ENCODE measurements at places on chromosomes 5 and 9.

GRCh38 chr5:116872486-116872885 is 297.9 kb upstream of the SEMA6A start:
- no peak for DNase-seq

DNA sequence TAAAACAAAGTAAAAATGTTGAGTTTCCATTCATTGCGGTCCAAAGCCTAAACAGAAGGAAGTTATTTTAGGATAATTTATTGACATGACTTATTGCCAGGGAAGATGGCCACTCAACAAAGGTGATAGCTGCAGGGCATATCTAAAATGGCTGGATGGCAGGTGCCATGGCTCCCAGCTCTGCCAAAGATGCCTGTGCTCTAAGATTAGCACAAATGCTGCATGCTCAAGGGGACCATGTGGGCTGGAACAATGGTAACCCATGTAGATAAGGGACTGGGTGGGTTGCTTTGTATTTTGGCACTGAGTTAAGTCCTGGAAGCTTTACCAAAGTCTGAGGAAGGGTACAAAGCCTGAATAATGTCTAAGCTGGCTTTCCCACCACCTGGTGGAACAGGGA is 95.5 kb upstream of the IFNK start:
- no peak for DNase-seq

GRCh38 chr5:175129619-175130018 is 314.4 kb downstream of the DRD1 start:
- DNase-seq = peak; percentile 3

GRCh38 chr5:119537704-119538103 is 85.4 kb downstream of the HSD17B4 start:
- no peak for DNase-seq

DNA sequence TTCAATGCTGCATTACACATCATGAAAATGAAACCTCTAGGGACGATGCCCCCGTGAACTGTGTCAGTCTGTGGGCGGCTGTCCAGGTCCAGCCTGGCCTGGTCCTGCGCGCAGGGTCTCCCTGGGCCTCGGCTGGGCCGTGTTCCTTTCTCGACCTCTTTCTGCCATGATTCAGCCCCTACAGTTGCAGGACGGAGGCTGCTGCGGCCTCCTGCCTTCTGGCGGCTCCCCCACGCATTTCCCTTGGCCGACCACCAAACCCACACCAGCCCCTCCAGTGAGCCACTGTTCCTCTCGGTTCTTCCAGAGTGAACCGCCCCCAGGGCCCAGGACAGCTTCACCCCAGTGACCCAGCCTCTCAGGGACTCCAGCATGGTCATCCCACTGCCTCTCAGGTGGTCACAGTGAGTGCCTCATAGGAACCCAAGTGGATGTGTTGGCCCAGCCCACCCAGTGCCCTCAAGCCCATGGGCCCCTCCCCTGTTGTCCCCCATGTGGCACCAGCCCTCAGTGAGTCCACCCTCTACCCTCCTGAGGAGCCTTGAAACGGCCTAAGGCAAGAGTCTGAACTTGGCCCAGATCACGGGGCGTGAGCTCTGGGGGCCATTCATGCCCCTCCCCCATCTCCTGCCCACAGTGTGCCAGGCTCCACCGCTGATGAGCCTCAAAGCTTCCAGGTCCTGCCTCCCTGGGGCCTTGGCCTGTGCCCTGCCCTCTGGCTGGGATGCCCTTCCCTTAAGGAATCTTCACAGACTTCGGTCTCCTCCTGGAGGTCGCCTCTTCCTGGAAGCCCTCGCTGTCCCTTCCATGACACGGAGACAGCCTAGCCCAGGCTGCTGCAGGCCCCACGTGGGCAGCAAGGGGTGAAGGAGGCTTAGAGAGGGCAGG is 10.0 kb upstream of the CLIC3 start:
- DNase-seq = no peak

GRCh38 chr5:126094991-126095390 is 328.2 kb upstream of the GRAMD2B start:
- DNase-seq = no peak

GRCh38 chr5:54541823-54542783 is 24.5 kb downstream of the SNX18 start:
- no peak for DNase-seq

DNA sequence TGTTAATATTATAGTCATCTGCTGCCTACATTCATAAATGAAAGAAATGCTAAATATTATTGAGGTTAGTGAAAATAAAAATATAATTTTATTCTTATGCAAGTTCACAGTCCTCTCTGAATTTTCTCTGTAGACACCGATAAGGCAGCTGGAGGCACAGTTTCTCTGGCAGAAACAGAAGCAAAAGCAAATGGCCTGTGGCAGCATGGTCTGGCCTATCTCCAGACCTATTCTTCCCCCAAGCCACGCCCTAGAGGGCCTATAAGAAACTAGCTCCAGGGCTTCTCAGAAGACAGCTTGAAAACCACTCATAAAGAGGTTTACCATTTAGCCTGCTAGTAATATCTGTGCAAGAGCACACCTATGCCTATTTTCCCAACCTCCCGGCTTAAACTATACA is 28.4 kb downstream of the MRPS27 start:
- peak; percentile 15 for DNase-seq

DNA sequence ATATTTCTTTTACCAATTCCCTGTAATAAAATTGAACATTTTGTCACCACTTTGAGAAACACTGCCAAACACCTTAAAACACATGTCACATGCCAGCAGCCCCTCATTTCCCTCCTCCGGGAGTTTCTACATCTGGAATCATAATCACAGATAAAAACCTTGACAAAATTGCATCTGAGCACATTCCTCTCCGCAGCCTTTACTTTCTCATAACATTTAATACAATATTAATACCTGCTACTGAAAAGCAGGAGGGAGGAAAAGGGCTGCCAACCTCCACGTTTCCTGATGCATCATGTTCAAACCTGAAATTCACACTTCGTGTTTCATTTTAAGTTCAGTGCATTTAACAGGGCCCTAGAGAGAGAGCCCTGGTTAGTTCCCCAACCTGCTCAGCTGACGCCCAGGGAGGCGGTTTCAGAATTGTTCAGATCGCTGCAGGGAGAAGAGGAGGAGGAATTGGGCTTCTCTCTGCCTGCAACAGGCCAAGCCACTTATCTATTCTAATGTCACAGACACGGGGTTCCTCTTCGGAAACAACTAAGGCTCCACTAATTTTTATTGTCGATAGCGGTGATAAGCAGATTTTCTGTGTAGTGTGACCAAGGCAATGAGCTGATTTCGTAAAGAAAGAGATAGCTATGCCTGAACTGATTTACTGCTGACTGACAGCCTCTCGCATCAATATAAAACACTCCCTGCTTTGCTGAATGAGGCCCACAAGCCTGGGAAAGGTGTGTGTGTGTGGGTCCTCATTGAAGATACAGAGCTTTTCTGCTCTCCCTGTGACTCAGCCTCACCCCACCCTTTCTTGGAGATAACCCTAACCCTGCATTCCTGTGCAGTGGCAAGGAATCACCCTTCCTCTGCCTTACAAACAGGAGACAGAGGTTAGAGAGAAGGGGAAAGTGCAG is 4.9 kb upstream of the LHX2 start:
- DNase-seq = no peak

DNA sequence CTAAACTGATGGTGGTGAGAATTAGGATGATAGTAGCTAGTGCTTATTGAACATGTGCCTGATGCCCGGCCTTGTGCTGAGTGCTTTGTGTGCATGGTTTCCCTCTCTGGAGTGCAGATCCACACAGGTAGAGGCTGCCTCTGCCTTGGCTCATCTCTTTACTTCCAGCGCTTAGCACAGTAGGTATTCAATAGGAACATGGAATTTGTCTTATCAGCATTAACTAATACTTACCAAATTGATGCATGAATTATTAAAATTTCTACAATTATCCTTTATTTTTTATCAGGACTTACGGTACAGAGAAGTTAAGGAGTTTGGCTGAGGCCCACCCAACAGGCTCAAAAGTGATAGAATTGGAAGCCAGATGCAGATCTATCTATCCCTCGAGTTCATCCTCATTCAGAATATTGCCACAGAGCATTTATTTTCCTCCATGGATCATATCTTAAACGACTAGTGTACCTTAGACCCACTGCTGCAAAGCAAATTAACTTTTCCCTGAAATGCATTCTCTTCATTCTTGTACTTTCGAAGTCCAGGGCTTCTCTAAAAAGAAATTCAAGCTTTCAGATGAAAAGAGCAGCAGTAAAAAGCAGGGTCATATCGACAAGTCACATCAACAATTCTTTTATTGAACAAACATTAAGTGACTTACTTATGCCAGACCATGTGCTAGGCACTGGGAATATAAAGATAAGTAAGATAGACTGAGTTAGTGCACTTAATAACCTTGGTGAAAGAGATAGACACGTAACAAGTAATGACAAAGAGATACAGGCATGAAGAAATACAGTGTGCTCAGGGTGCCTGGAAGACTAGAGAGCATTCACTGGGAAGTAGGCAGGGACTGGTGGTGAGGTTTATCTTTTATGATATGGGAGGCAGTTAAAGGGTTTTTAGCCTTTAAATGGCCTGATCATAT is 290.0 kb downstream of the ARRDC3 start:
- no peak for DNase-seq

- DNase-seq = peak; percentile 83
These were observed 19.6 kb downstream of the PPARGC1B start for GRCh38 chr5:149749481-149750365.

GRCh38 chr9:20732118-20732517 is 48.1 kb downstream of the FOCAD start:
- no peak for DNase-seq

- DNase-seq = no peak
These were observed 36.1 kb upstream of the RANBP6 start for GRCh38 chr9:6051511-6051950.

- peak; percentile 47 for DNase-seq
These were observed 142.9 kb downstream of the TRIO start for GRCh38 chr5:14286007-14286406.
